ENCODE measurements at places on chromosomes 13 and 19.

DNA sequence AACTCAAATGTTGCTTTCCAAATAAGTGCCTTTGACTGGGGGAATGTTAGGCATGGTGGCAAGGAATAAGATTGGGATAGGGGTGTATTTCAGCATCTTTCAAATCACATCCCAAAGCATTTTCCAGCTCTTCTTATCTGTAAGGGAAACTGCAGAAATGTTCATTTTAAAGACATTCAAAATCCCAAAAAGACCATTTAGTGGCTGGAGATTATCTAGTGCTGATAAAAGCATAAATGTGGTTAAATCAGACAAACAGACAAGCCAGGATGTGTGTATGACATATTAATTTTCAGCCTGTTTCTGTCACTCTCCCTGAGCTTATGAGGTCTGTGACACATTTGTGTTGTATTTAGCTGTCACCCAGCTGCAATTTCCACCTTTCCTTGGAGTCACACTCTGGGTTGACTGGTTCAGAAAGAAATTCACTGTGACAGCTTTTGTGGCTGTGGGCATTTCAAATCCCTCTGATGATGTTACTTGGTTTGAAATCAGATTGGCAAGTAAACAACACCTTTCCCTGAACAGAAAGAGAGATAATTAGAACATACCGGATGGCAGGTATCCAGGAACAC lies 69.7 kb upstream of the SIAH3 start:
- DNase-seq = no peak

GRCh38 chr13:41325752-41326151 lies 14.7 kb downstream of the NAA16 start:
- no peak for DNase-seq

DNA sequence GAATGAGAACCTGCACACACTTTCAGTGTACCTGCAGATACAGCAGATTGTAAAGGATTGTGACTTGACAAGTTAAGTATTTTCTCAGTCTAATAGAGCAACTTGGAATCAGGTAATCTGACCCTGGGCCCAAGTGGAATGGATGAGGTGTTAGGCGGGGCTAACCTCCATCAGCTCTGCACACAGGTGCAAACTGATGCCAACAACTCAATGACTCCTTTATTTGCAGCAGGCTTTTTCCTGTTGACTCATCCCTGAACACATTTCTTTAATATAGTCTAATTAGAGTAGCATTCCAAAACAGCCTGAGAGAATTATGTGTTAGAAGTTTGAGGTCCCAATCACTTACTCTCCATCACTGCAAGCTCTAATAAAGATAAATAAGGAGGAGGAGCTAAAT lies 48.8 kb downstream of the TPT1 start:
- no peak for DNase-seq

DNA sequence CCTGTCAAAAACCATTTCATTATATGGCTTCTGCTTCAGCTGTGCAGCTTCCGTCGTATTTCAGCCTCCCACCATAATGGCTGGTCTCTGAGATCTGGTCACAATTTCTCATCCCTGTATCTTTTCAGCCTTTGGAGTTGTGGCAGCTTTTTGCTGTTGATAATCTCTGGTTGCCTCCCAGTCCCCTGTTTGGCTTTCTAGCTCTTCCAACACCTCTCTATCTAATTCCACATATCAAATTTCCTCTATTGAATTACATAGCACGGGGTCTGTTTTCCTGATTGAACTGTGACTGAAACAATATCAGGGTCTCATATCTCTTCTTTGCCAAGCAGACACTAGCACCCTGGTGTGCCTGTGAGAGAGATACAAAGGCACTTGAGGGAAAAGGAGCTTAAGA lies 222.1 kb upstream of the OBI1 start:
- DNase-seq = no peak

GRCh38 chr19:35879068-35879467 lies 10.7 kb downstream of the APLP1 start:
- DNase-seq = no peak

- peak; percentile 49 for DNase-seq
Observed at GRCh38 chr13:31045286-31046081, 113.0 kb downstream of the TEX26 start.

- DNase-seq = no peak
Observed at GRCh38 chr19:19271828-19272599, 1.1 kb downstream of the TM6SF2 start.

DNA sequence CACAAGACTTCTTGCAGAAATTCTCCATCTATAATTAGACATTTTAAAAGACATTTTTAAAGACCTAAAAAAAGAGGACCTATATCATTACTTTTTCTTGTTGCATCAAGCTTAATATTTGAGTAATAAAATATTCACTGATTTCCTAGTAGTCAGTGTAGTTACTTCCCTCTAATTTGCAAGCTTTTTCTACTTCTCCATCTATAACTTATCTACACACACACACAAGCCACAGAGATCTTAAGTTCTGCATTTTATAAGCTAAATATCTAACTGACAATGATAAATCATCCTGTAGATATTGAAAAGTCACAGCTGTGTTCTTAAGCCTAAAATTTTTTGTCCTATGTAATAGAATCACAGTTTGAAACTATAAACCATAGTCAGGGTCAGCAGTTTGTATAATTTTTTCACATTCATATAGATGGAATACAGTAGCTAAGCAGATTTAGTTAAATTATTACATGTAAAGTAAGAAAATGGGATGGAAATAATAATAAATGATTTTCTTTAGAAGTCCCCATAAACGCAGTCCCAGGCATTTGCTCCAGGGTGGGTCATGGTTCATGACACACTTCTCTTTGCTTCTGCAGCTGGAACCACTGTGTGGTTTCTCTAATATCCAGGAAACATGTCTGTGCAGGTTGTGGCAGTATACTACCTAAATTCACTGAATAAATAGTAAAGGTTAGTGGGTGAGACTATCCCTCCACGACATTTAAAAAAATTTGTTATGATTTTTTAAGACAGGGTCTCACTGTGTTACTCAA lies 60.2 kb downstream of the ESD start:
- no peak for DNase-seq

DNA sequence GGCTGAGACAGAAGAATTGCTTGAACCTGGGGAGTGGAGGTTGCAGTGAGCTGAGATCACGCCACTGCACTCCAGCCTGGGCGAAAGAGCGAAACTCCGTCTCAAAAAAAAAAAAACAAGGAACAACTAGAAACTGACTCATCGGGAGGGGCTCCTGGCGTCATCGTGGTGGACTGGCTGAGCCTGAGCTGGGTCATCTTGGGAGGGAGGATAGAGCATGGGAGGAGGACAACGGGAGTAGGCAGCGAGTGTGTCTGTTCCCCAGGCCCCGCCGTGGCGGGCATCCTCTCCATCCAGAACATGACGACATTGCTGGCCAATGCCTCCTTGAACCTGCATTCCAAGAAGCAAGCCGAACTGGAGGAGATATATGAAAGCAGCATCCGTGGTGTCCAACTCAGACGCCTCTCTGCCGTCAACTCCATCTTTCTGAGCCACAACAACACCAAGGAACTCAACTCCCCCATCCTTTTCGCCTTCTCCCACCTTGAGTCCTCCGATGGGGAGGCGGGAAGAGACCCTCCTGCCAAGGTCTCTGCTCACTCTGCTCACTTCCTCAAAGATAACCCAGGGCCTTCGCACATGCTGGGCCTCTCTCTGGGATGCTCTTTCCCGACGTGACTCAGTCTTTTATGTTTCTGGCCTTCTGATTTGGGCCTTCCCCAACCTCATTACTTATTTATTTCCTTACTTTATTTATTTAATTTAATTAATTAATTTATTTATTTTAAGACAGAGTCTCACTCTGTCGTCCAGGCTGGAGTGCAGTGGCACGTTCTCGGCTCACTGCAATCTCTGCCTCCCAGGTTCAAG lies 16.6 kb downstream of the DDX39A start:
- peak; percentile 3 for DNase-seq

DNA sequence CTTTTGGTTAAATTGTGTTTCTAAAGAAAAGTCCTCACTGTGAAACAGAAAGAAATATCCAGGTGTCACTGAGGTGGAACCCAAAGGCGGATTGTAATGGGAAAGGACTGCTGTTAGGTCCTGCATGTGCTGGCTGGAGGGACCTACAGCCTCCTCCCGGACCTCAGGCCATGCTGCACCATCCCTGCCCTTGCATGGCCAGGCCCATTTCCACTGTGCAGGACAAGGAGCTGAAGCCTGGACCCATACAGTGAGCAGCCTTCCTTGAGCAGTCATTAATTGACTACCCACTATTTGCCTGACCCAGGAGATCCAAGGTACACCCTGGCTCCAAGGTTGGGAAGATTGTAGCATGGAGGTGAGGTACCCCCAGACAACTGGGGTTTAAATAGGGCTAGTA lies 17.6 kb downstream of the VSTM2B start:
- DNase-seq = no peak

DNA sequence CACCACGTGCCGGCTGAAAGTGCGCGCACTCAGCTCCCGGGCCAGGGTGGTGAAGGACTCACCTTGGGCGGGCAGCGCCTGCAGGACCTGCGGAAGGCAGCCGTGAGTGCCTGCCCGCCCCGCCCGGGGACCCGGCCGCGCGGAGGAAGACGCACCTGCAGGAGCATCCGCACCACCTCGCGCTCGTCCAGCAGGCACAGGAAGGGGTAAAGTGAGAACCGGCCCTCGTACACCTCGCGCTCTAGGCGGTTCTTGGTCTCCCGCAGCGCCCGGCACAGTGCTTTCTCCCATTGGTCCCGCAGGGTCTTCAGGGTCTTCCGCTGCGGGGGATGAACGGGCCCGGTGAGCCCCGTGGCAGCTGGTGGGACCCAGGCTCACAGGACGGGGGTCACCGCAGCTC lies 10.7 kb downstream of the POLRMT start:
- no peak for DNase-seq

DNA sequence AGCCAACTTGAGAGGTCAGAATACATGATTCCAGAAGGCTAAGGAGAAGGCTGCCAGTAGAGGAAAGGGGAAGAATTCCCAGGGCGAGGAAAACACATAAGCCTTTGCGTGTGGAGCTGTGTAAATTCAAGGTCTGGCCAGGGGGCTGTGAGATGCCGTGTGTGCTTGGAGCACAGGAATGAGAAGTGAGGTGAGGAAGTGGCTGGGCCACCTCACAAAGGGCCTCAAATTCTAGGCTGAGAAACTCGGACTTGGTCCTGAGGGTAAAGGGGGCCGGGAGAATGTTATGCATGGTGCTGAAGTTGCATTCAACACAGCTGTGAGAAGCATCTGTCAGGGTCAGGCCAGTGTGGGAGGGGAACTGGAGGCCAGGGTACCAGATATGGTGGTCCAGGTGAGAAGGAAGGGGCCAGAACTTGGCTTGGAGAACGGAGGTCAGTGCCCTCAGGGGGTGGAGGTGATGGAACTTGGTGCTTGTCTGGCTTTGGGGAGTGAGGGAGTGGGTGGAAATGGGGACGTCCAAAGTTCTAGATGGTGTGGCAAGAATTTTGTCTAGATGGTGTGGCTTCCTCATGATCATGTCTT lies 4.9 kb upstream of the ZNF580 start:
- DNase-seq = no peak

GRCh38 chr13:48126944-48127830 lies 32.3 kb upstream of the MED4 start:
- peak; percentile 59 for DNase-seq

- DNase-seq = no peak
Observed at GRCh38 chr19:39112338-39112890, 13.2 kb upstream of the PAK4 start.

- DNase-seq = no peak
Observed at GRCh38 chr13:80901111-80901510, 560.2 kb upstream of the SPRY2 start.

- DNase-seq = peak; percentile 88
Observed at GRCh38 chr19:13842291-13843103, 34.4 kb upstream of the NANOS3 start.

GRCh38 chr19:46520616-46521015 lies 24.9 kb upstream of the PNMA8B start:
- DNase-seq = no peak
